Heart left ventricle (tissue), 16 donors: ENCODE measurements at places on chromosomes 6 and 20. TPM values are rescaled to one million over a fixed set of nuclear protein-coding genes. Genes with fewer than 3 reads are reported as not detected.

The PRRT1 gene
- 0.47 TPM for total RNA-seq

DNA sequence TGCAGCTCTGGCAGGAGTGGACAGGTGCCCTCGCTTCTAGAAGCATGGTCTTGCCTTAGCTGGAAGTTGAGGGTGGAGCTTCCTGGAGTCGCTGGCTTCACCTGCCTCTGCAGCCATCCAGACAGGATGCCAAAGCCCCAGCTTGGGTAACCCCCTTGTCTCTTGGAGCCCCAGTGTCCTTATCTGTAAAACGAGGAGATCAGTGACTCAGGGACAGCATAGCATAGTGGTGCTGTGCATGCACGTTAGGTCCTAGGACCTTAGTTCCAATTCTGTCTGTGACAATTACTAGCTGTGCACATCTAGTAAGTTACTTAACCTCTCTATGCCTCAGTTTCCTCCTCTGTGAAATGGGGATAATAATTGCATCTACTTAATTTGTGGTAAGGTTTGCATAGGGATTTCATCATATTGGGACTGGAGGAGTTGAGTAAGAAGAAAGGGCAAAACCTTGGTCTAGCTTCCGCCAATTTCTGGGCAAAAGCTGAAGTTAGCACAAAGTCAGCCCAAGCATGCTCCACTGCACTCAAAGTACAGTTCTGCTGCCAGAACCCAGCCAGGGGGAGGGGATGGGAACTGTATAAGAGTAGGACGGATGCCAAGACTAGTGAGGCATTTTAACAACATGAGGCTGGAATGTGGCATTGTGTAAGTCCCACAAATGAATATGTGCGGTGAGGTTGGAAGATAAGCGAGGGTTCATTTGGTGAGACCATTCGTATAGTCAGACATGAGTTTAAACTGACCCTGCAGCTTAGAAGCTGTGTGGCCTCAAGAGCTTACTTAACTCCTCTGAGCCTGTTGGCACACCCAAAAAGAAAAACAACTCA, 24.5 kb downstream of the TOX2 start:
- H3K36me3 ChIP-seq, result no peaks in the 10 kb centered on the region
- H3K27ac ChIP-seq, result no peak overlapping the region
- DNase-seq, result peak; percentile 75

DNA sequence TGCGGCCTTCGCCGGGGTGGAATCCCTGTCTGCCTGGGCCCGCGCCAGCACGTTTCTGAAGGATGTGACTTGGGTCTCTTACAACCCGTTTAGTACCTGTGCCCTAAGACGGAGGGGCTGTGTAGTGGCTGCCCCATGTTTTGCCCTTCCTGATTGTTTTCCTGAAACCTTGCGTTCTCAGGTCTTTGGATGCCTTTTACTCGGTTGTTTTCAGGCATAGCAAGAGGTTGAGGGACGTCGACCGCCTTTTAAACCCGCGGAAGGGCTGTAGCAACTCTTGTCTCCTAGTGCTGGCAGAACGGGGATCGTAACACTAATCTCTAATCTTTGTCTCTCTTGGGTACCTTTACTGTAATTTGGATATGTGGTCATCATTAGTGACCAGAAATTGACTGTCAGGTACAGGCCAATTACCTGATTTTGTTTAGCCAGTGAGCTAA, 706 bp upstream of the NANP start:
- peaks cover 23% of the 10 kb centered on the region for H3K4me1 ChIP-seq
- peak overlapping the region; percentile 83 for H3K4me3 ChIP-seq
- DNase-seq, result no peak
- H3K36me3 ChIP-seq, result no peaks in the 10 kb centered on the region

DNA sequence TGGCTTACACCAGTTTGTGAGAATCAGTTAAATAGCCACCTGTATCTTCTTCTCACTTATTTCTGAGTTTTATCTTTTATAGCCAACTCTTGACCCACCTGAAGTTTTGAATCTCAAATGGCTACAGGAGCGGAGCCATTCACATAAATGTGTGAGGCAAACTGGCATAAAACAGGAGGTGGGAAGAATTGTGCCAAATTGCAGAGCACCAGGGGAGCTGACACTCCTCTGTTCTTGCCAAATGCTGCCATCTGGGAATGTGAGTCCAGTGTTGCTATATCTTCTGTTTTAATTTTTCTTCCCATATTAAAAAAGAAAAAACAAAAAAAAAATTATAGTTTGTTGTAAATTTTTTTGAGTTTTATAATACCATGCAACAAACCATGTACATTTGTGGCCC, 17.0 kb upstream of the RNF146 start:
- no peaks in the 10 kb centered on the region for H3K36me3 ChIP-seq
- H3K4me3 ChIP-seq, result no peak overlapping the region
- no peaks in the 10 kb centered on the region for H3K4me1 ChIP-seq
- no peak overlapping the region for H3K27ac ChIP-seq
- no peak for DNase-seq

The FAM110A gene
- 4.3 TPM for total RNA-seq
